CD4-positive, alpha-beta T cell treated with Interleukin-15 for 4 hours (primary cell): ENCODE measurements at places on chromosomes 2 and 18.
A peak's percentile ranks its signal among the peaks of the same experiment; 100 is the strongest.

DNA sequence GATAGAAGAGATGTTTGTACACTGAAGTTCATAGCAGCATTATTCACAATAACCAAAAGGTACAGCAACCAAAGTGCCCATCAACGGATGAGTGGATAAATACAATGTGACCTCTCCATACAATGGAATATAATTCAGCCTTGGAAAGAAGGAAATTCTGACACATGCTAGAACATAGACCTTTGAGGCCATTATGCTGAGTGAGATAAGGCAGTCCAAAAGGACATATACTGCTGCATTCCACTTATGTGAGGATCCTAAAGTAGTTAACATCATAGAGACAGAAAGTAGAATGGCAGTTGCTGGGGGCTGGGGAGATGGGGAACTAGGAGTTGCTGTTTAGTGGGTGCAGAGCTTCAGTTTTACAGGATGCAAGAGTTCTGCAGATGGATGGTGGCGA lies 38.2 kb upstream of the GLI2 start:
- DNase-seq, result no peak

DNA sequence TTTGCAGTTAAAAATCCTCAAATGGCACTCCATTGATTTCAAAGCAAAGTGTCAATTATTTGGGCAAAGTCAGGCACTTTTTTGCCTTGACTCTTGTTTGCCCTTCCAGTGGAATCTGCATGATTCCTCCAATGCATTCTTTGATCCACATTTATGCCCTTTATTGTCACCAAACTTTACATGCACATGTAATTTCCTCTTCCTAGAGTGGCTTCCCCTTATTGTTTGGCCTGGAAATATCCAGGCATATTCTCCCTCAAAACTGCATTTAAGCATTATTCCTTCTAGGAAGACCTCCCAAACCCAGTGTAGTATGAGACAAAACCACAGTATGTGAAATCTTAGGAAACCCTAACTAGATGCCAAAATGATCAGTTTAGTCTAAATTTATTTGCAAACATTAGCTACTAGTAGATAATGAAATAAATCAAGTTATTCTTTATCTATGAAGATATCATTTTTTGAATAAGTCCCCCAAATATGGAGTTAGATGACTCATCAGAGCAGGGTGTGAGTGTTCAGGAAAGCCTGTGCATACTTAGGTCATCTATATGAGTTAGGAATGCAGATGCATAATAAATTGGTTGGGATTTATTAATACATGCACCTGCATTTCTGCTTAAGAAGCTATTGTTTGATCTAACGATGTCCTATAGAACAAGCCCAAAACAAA lies 433.3 kb upstream of the TCF4 start:
- no peak for DNase-seq

GRCh38 chr2:36797324-36798070 lies 101.0 kb downstream of the VIT start:
- DNase-seq, result no peak

GRCh38 chr2:3651691-3652648 lies 6.0 kb upstream of the ALLC start:
- DNase-seq, result peak; percentile 74

DNA sequence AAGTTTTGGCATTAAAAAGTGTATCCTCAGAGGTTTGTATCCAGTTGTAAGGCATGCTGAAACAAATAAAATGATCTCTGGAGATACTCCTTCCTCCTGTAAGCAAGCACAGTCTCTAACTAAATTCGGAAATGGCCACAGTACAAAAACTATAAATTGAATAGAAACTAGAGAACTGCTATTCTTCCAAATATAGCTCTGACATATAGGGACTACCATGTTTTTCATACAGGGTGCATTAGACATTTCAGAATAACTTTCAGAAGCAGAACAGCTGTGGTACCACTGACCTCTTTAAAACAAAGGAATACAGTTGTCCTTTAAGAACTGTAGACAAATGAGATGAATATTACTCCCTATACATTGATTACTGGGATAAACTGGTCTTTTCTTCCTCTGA lies 568.5 kb downstream of the ARHGAP15 start:
- no peak for DNase-seq

- DNase-seq, result no peak
Observed at GRCh38 chr2:11243512-11243911, 88.2 kb downstream of the SLC66A3 start.

DNA sequence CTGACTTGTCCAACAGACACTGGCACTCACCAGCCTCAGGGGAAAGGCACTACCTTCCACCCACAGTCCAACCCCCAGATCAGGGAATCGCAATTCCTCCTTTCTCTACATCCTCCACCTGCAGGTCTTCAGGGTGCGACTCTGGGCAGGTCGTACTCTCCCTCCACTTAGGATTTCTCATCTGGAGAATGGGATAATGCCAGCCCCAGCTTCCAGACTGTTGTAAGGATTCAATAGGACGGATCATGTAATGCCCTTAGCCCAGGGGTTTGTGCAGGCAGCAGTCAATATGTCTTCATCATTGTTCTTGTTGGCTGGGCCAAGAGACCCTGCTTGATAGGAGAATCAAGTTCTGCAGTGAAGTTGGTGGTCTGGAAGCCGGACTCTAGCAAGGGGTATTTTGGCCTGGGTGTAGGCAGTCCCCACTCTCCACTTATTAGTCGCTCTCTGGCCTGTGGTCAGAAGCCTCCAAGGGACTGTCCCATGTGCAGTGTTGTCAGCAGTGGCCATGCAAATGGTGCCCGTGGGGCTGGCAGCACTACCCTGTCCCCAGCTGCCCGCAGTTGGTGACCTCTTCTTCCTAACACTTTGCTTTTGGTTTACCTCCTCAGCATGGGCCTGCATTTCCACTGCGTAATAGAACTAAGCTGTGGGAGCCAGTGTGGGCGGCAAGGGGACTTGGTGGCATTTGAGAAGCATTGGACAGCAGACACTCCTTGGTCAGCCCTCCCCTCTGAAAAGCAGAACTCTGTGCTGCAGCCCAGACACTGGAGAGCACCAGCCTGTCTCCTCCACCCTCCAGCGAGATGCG lies 172.4 kb upstream of the HS6ST1 start:
- no peak for DNase-seq

- no peak for DNase-seq
Observed at GRCh38 chr2:234661175-234661574, 164.3 kb upstream of the ARL4C start.
